ENCODE measurements at places on chromosomes 2 and 18.

GRCh38 chr2:175097297-175097696, 70.7 kb downstream of the ATF2 start:
- no peak for DNase-seq

GRCh38 chr2:61898810-61899209, 6.7 kb upstream of the COMMD1 start:
- DNase-seq: peak; percentile 31

DNA sequence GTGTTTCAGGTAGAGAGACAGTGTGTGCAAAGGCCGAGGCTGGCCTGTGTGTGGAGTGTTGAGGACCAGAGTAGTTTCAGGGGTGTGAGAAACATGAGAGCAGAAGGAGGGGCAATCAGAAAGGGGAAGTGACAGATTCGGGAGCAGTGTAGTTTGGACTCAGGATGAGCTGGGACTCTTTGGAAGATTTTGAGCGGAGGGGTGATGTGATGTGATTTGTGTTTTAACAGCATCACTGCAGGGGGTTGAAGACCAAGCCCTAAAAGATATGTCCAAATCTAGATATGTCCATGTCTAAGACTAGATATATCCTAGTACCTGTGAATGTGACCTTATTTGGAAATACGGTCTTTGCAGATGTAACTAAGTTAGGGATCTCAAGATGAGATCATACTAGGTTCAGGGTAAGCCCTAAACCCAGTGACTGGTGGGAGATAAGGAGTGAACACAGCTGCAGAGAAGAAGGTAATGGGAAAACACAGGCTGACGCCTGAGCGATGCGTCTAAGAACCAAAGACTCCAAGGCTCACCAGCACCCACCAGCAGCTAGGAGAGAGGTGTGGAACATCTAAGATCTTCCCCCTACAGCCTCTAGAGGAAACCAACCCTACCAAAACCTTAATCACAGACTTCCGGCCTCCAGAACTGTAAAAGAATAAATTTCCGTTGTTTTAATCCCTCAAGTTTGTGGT, 38.5 kb upstream of the MYO3B start:
- DNase-seq: no peak

DNA sequence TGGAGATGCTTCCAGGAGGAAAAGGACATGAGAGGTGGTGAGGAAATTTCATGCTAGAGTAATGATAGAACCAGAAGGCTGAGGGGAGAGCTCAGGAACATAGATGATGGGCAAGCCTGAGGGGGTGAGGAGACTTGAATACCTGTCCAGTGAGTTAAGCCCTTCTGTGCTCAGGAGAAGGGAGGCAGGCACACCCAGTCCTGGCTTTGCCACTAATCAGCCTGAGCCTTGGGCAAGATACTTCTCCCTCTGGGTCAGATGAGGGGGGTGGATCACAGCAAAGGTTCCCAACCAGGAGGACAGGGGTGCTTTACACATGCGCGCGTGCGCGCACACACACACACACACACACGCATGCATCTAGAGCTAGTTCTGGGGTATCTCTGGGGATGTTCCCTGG, 151.6 kb upstream of the MSH6 start:
- no peak for DNase-seq

- peak; percentile 16 for DNase-seq
Measured at GRCh38 chr2:239507576-239508258, 106.9 kb upstream of the HDAC4 start.

GRCh38 chr2:20294231-20294630, 56.4 kb downstream of the PUM2 start:
- DNase-seq: no peak

DNA sequence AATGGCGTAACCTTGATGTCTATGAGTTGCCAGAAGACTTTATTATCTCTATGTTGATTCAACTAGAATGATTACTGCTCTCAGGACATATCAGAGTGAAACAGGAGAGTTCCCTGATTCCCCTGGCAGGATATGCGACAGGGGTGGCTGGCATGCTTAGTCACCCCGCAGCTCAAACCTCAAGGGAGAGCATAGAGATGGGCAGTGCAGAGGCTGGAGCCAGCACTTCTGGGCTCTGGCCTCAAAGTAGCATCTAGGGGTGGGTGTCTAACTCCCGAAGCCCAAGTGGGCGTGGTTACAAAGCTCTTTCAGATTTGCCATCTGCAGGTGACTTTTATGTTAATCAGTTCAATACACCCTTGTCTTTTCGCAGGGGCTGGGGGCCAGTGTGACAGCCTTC, 391.6 kb downstream of the ADCYAP1 start:
- DNase-seq: no peak

GRCh38 chr2:149000158-149000938, 38.2 kb upstream of the LYPD6B start:
- no peak for DNase-seq

DNA sequence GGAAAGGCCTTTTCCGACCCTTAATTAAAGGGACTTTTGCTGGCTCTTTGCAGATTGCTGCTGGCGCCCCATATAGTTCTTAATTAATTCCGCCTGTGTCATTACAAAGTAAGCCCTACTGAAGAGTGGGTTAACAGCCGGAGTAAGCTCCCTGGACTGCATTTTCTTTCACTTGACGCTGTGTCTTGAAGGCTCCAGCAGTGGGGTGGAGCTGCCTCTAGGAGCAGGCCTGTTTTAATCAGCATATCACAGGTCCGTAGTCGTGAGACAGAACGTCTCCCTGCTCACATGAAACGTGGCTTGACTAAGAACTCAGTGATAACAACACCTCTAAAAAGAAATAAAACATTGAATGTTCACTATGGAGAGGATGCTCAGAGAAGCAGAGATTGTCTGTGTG, 329.9 kb upstream of the RAB12 start:
- DNase-seq: no peak

DNA sequence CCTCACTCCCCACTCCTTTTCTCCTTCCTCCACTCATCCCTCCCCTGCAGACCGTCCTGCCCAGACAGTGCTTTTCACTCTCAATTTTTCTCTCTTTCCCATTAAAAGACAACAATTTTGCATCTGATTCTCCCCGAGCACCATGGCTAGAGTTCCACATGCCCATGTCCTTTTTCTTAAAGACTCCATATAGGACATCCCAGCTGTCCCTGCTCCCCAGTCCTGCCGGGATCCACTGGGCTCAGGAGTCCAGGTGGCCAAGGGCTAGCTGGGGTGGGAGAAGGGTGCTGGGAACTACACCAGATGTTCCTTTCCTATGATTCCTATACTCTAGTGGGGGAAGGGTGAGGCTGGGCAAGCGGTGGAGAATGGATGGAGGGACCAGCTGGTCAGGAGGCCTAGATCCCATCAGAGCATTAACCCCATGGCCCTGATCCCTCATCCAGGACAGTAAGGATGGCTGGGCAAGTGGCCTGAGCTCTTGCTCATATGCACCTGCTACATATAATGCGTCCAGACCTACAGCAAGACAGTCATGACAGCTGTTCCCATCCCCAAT, 52.8 kb upstream of the RMDN2 start:
- DNase-seq: no peak

- DNase-seq: no peak
Measured at GRCh38 chr2:9573840-9574239, 18.2 kb upstream of the ADAM17 start.

DNA sequence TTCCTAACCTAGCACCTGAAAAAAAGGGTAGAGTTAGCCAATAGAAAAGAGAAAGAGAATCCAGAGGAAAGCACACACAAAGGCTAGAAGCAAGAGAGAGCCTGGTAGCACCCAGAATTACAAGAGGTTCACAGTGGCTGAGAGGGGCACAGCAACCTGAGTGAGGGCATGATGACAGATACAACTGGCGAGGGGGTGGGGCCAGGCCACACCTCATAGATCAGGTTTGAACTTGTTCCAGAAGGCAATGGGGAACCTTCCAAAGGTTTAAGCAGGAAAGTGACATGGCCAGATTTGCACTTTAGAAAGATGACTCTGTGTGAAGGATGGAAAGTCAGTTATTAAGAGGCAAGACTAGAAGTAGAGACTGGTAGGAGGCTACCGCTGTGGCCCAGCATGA, 148.0 kb downstream of the TTC32 start:
- no peak for DNase-seq

DNA sequence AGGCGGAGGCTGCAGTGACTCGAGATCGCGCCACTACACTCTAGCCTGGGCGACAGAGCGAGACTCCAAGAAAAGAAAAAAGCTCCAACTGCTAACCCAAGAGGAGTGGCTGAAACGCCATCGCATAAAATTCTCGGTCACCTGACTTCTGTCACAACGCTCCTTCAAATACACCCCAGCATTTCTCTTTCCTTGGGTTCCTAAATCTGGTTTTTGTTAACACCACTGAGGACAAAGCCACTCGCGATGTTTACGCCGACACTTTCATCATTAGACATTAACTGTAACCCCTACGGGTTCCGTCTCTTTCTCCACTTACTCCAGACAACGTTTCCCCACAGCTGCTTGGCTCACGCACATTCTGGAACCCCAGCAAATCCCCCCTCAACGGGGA, 679 bp downstream of the CLK1 start:
- DNase-seq: peak; percentile 71

- peak; percentile 7 for DNase-seq
Measured at GRCh38 chr2:212548455-212548819, 9.8 kb upstream of the ERBB4 start.

- DNase-seq: no peak
Measured at GRCh38 chr2:160498137-160498536, 4.5 kb upstream of the RBMS1 start.

GRCh38 chr18:7750095-7750663, 183.1 kb downstream of the PTPRM start:
- no peak for DNase-seq

DNA sequence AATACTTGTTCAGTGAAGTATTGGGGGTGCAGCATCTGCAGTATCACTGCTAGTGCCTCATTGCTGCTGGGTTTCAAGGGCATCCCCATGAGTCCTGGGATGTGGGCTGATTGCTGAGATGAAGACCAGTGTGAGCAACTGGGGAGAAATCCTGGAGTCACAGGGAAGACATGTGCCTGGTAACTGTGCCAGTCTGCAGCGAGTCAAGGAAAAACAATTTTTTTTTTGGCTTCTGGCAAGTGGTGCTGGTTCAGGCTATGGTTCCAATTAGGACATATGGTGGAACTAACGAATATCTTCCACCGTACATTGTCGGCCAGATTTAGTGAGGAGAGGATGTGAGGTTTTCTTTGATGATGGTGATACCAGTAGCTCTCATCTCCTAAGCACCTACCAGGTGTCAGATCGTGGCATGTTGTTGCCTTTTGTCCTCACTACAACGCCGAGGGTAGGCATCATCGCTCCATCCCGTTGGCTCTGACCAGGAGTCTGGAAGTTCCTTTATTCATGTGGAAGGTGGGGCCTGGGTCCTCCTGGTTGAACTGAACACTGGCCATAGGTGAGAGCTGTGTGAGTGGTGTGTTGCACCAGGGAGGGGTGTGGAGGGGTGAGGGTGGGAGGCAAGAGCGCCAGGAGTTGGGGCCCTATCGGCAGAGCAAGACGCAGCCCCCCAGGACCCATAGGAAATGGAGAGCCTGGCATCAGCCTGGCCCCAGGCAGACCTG, 118.0 kb upstream of the HS6ST1 start:
- no peak for DNase-seq

GRCh38 chr2:4915357-4915756, 776.8 kb upstream of the SOX11 start:
- no peak for DNase-seq

DNA sequence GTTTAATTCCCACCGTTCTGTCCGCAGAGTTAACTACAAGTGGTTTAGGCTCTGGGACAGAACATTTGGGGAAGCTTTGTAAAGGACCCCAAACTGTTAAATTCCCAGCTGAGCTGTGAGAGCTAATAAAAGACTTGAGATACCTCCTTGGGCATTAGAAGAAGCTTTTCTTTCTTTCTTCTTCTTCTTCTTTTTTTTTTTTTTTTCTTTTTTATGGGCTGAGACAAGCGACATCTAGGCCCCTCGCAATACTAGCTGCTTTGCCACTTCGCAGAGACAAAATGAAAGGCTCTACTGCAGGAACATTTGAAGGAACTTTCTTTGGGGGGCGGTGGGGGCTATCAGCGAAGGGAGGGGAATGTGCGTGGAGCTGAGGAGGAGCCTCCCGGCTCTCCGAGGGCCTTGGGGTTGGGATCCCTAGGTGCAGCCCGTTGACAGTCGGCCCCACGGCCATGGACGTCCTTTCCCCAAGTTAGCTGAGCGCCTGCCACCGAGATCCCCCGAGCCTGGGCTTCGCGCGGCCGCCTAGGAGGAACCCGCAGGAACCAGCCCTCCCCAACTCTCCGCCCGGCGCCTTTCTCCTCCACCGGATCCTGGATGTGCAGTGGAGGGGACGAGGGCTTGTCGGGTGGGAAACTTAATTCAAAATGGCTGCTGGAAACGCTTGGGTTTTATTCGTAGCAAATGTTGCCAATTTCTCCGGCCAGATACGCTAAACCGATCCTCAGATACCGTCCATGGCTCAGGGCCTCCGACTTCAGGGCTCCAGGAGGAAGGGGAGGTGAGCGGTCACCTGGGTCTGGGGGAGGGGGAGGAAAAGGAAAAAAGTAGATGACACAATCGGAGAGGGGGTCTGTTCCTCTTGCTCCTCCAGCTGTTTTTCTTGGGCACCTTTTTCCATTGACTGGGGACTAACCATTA, 4.2 kb downstream of the MEIS1 start:
- DNase-seq: no peak

- no peak for DNase-seq
Measured at GRCh38 chr2:148876595-148877402, 1.8 kb downstream of the KIF5C start.

Data from suppressor macrophage (primary cell).